ENCODE measurements at places on chromosomes 5 and 9.

DNA sequence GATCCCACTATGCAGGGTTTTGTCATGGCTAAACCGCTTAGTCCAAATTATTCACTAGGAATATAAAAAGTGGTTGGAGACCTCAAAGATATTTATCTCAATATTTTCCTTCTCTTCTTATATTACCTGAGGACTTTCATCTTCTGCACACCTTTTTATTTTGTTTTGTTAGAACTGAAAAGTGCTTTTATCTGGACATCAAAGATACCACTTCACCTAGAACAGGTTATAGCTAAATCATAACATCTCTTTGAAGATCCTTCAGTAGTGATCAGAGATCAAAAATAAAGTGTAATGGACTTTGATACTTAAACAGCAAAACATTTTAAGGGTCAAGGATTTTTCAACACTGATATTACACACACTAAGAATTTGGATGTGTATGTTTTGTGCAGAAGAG, 160.2 kb downstream of the MCTP1 start:
- DNase-seq = no peak

- no peak for DNase-seq
Observed at GRCh38 chr9:14530841-14531240, 162.4 kb downstream of the ZDHHC21 start.

DNA sequence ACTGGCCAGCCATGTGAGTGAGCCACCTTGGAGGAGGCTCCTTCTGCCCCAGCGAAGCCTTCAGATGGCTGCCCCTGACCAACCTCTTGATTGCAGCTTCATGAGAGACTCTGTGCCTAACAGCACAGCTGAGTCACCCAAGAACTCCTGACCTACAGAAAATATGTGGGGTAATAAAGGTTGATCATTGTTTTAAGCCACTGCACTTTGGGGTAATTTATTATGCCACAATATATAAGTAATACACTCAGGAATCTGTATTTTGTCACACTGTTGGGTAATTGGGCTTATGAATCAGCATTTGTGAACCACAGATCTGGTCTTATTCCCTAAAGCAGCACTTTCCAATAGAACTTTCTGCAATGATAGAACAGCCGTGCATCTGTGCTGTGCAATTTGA, 24.4 kb upstream of the VDAC1 start:
- no peak for DNase-seq

DNA sequence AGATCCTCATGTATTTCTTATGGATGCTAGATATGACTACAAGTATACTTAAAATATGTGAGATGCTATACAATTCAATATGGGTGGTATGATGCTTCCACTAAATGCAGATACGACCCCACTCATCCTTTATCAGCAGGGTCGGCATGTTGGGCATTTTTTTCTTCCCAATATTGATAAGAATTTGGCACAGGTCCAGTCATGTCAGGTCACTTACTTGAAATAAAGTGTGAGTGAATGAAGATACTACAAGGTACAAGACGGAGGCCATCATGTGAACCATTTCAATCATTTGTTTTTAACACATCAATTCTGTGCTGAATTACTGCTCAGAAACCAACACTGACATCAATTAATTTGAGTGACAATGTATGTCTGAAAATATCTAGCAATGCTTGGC, 146.9 kb upstream of the GNA14 start:
- DNase-seq = no peak

DNA sequence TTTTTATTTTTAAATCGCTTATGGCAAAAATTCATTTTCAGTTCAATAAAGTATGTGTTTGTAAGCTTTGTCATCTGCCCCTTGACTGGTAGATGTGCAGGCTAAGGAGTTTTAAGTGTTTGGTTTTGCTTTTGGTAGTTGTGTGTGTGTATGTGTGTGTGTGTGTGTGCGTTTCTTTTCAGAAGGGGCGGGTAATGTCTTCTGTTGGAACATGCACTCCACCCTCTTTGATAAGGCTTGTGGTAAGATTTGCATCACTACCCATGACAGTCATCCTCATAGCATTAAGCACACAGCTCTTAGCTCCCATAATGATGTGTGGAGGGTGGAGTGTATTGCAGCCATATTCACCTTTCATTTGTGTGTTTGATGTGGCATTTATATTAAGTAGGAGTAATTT, 92.1 kb upstream of the FSD1L start:
- DNase-seq = no peak

GRCh38 chr9:22522206-22522740, 75.6 kb downstream of the DMRTA1 start:
- DNase-seq = no peak

DNA sequence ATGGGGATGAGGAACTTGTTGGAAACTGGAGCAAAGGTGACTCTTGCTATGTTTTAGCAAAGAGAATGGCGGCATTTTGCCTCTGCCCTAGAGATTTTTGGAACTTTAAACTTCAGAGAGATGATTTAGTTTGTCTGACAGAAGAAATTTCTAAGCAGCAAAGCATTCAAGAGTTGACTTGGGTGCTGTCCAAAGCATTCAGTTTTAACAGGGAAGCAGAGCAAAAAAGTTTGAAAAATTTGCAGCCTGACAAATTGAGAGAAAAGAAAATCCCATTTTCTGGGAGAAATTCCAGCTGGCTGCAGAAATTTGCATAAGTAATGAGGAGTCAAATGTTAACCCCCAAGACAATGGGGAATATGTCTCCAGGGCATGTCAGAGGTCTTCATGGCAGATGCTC, 682.3 kb upstream of the ST8SIA4 start:
- DNase-seq = no peak

GRCh38 chr9:536597-537511, 304.6 kb upstream of the DMRT1 start:
- DNase-seq = no peak

DNA sequence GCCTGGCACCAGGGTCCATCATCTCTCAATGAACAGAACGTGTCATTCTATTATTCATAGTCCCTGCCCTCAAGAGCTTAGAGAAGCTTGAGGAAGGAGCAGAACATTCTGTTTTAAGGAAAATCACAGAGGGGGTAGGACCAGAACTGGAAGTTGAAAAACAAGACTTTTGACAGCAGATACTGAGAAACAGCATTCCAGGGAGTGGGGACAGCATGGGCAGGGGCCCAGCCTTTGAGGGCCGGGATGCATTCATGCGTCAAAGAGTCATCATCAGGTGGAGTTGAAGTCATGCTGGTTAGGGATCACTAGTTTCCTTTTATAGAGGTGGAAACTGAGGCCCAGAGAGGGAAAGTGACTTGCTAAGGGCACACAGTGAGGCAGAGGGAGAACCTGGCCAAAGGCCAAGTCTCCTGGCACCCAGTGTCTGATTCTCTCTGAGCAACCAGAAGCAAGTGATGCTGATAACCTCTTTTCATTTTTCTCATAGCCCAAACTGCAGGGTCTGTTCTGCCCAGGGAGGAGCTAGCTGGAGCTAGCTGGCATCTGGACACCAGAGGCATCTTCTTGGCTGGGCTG, 41.5 kb upstream of the STXBP1 start:
- DNase-seq = no peak

GRCh38 chr5:122102825-122103224, 24.8 kb upstream of the LOX start:
- no peak for DNase-seq

DNA sequence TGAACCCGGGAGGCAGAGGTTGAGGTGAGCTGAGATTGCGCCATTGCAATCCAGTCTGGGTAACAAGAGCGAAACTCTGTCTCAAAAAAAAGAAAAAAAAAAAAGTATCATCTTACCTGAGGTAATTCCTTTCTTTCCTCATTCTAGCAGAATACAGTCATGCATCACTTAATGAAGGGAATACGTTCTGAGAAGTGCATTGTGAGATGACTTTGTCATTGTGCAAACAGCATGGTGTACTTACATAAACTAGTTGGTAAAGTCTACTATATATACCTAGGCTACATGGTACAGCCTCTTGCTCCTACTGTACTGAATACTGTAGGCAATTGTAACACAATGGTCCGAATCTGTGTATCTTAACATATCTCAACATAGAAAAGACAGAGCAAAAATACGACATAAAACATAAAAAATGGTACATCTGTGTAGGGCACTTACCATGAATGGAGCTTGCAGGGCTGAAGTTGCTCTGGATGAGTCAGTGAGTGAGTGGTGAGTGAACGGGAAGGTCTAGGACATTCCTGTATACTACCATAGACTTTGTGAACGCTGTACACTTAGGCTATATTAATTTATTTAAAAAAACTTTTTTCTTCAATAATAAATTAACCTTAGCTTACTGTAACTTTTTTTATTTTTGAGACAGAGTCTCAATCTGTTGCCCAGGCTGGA, 100.4 kb downstream of the GLDC start:
- no peak for DNase-seq

GRCh38 chr5:151550146-151550545, 41.0 kb downstream of the FAT2 start:
- DNase-seq = no peak

DNA sequence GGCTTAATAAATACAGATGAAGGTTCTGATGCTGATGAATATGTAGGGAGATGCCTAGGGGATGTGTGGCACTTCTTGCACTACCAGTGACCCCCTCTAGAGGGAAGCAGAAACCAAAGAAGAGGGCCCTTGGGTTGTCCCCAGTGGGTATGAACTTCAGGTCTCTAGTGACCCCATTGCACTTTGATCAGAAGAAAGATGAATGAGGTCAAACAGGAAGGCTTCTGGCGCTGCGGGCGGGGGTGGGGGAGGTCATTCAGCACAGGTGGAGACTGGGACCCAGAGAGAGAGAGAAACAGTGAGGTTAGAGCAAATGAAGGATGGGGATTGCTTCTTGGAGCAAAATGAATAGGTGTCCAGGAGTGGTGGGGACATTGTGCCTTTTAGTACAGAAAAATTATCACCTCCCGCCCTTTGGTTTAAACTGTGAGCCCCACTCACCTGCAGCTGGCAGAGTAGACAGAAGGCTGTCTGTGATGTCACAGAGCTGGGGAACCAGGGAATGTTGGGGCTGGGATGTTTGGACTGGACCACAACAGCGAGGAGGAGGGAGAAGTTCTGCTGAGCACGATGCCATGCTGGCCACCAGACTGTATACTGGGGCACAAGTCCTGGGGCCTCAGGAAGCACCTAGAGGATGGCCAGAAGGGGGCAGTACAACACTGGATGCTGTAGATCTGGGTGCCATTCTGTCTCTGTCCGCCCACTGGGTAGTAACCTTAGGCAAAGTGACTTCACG, at the start of gene TEX48:
Gene TEX48, minus strand, starts transcription at position 599 of the 739 bp plus-strand sequence. CDS start 10,469 bp downstream, outside the sequence.
- DNase-seq = peak; percentile 62

DNA sequence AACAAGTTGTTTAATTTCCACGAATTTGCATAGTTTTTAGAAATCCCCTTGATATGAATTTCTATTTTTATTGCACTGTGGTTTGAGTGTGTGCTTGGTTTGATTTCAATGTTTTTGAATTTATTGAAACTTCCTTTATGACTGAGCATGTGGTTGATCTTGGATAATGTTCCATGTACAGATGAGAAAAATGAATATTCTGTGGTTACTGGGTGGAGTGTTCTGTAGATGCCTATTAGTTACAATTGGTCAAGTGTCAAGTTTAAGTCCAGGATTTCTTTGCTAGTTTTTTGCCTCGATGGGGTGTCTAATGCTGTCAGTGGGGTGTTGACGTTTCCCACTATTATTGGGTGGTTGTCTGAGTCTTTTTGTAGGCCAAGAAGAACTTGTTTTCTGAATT, 319.5 kb upstream of the ACTBL2 start:
- no peak for DNase-seq

DNA sequence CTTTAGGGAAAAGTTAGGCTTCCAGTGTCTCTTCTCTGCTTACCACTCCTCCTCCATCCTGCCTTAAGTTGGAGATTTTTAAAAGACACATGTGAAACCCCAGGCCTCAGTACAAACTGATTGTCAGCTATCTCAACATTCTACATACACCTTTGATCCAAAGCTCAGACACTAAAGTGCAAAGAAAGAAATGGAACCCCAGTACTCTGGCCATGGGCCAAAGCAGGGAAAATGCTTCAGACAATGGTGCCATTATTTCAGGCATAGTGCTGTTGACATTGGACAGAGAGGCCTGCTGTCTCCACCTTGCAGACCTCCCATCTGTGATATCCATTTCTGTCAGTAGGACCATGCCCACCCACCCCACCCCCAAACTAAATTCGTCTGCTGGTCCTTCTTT, 49.1 kb downstream of the G3BP1 start:
- DNase-seq = no peak

- DNase-seq = no peak
Observed at GRCh38 chr5:125331987-125332598, 585.7 kb upstream of the ZNF608 start.

DNA sequence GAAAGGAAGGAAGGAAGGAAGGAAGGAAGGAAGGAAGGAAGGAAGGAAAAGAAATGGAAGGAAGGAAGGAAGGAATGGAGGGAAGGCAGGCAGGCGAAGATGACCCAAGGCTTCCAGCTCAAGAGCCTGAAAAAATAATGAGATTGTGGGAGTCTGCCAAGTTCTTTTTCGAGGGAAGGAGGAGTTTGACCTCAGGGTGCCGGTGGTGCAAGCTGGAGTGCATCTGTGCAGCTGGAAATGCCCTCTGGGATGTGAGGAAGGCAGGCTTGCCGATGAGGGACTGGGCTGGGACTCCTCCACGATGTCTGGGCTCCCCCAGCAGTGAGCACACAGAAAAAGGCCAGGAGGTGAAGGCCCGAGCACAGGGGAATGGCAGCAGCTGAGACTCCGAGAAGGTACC, 154.9 kb upstream of the DAPK1 start:
- no peak for DNase-seq

DNA sequence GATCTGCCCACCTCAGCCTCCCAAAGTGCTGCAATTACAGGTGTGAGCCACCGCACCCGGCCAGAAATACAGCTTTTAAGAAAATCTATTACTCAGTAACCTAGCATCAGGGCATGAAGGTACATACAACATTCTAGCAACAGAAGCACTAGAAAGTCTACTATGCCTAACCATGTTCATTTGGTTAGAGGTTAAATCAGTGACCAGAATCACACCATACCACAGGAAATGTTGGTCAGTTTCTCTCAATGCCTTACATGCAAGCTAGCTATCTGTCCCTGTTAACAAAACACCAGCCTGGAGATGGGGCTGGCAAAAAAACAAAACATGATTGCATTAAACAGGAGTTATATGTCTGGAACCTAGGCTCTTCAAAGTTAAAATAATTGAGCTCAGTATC, 104.1 kb downstream of the STRBP start:
- no peak for DNase-seq

- no peak for DNase-seq
Observed at GRCh38 chr5:81829242-81829641, 78.3 kb upstream of the SSBP2 start.

DNA sequence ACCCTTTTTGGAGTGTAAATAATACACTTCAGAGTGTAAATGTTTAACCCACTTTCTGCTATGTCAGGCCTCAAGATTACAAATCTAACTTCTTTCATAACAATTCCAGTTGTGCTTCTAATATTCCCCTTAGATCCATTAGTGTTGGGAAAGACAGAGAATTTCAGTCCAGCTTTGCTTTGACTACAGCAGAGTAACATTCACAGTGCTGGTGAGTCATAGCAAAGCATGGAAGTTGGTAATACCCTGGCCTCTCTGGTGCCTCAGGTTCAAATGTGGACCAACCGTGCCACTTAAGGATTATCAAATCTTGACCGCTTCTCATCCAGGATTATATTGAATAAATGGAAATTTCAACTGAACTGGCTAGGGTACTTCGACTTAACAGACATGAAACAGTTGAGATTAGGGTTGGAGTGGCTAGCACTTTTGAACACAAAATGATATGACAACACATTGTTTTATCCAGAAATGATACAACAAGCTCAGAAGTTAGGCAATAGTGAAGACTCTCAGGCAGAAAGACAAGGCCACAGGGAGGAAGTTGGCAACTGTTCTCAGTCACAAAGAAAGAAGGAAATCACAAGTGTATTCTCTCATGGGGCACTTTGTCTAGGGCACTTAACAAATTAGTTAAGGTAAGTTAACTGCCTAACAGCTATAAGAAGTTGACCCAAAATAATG, 24.4 kb upstream of the RASA1 start:
- DNase-seq = no peak

All from stimulated activated CD8-positive, alpha-beta memory T cell treated with anti-CD3 and anti-CD28 coated beads, Interleukin-15, amount 100 ng/mL, for 1 hour (primary cell).